ENCODE measurements at places on chromosomes 16 and 17.

GRCh38 chr16:28069971-28070794 lies 6.7 kb upstream of the GSG1L start:
- no peak for DNase-seq

- DNase-seq: peak; percentile 14
These were observed 3.3 kb downstream of the SYNRG start for GRCh38 chr17:37605813-37606505.

- DNase-seq: no peak
These were observed 59.3 kb downstream of the CENPV start for GRCh38 chr17:16293931-16294330.

GRCh38 chr17:59730268-59730834 lies 22.9 kb downstream of the VMP1 start:
- DNase-seq: no peak

DNA sequence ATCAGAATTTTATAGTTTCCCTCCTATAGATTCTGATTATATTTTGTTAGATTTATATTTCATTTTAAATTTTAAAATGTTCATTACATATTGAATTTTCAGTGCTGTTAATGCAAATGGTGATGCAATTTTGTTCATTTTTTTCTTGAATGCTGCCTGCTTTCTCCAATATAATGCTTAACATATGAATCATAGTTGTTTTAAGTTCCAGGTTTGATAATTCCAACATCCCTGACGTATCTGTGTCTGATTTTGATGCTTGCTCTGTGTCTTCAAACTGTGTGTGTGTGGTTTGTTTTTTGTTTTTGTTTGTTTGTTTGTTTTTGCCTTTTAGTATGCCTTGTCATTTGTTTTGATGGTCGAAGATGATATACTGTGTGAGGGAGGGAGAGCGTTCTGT lies 134.7 kb upstream of the ELAC2 start:
- no peak for DNase-seq

DNA sequence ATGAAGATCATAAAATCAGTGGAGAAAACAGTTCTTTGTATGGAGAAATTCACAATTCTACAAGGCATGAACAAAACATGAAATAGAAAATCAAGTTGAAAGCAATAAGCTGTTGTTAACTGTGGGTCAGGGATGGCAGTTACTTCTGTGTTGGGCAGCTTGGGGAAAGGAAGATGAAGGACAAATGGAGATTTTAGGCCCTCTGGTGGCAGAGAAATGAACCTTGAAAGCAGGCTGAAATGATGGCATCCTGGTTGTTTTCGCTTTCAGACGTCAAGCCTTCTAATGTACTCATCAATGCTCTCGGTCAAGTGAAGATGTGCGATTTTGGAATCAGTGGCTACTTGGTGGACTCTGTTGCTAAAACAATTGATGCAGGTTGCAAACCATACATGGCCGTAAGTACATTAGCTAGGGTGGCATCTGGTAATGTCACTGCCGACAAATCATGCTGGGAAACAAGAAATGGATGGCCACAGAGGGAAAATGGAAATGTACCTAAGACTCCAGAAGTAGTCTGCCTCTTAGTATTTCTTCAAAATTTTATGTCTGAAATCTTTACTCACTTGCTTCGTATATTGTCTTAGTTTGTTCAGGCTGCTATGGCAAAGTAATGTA lies 108.9 kb downstream of the MAP2K6 start:
- no peak for DNase-seq

GRCh38 chr17:70076831-70077230 lies 1.8 kb downstream of the KCNJ16 start:
- DNase-seq: no peak

All from stimulated activated naive CD8-positive, alpha-beta T cell treated with anti-CD3 and anti-CD28 coated beads, Interleukin-15, amount 100 ng/mL, for 72 hours (primary cell).